ENCODE measurements at places on chromosomes 1 and 21. TPM values are rescaled to one million over a fixed set of nuclear protein-coding genes. Genes with fewer than 3 reads are reported as not detected.
A peak's percentile ranks its signal among the peaks of the same experiment; 100 is the strongest.

GRCh38 chr1:29237852-29238619, 1.7 kb downstream of the PTPRU start:
- no peaks in the 10 kb centered on the region for H3K27me3 ChIP-seq
- H3K4me3 ChIP-seq, result peak overlapping the region; percentile 76
- H3K4me1 ChIP-seq, result peaks cover 16% of the 10 kb centered on the region
- peak; percentile 62 for DNase-seq
- peak overlapping the region; percentile 84 for H3K27ac ChIP-seq

DNA sequence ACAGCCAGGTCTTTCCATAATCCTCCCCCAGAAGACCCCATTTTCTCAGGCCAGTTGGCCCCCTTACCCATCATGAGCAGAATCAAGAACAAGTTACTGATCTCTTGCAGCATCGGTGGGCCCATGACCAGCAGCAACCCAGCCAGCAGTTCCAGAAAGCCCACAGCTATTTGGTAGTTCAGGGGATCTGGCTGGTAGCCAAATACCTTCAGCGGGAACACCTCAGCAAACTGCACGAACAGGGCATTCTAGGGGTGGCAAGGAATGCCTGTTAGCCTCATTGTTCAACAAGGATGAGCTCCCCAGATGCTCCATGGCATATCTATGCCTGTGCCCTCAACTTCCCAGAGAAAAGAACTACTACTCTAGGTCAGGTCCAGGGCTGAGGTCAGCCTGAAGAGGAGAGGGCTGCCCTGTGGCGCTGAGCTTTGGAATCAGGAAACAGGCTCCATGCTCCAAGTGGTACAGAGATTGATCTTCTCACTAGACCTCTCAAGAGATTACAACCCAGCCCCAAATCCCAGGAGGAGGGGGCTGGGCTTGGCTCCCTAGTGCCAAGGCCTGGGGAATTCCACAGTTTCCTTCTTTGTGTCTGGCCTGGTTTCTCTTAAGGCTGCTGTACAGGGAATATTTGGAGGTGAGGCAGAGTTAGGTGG, 1.3 kb downstream of the TMEM35B start:
- peak overlapping the region; percentile 95 for H3K4me3 ChIP-seq
- peak overlapping the region; percentile 86 for H3K27ac ChIP-seq
- no peaks in the 10 kb centered on the region for H3K4me1 ChIP-seq
- DNase-seq, result no peak
- no peaks in the 10 kb centered on the region for H3K27me3 ChIP-seq

- no peak overlapping the region for H3K27ac ChIP-seq
- H3K36me3 ChIP-seq, result no peaks in the 10 kb centered on the region
- no peak for DNase-seq
- H3K27me3 ChIP-seq, result no peaks in the 10 kb centered on the region
- no peak overlapping the region for H3K4me3 ChIP-seq
Measured at GRCh38 chr1:182484531-182485257, 34.7 kb downstream of the RGSL1 start.

GRCh38 chr1:115432061-115432460, 94.0 kb upstream of the NGF start:
- H3K4me3 ChIP-seq, result no peak overlapping the region
- H3K27ac ChIP-seq, result no peak overlapping the region
- H3K36me3 ChIP-seq, result no peaks in the 10 kb centered on the region
- H3K4me1 ChIP-seq, result no peaks in the 10 kb centered on the region
- no peaks in the 10 kb centered on the region for H3K27me3 ChIP-seq
- no peak for DNase-seq

GRCh38 chr1:25796811-25797458, 3.1 kb upstream of the SELENON start:
- no peaks in the 10 kb centered on the region for H3K27me3 ChIP-seq
- H3K4me3 ChIP-seq, result no peak overlapping the region
- H3K4me1 ChIP-seq, result peaks cover 13% of the 10 kb centered on the region
- peak; percentile 88 for DNase-seq
- peak overlapping the region; percentile 65 for H3K27ac ChIP-seq

- no peak for DNase-seq
- H3K4me3 ChIP-seq, result no peak overlapping the region
- H3K36me3 ChIP-seq, result no peaks in the 10 kb centered on the region
Measured at GRCh38 chr1:50454911-50455310, 31.7 kb upstream of the DMRTA2 start.

DNA sequence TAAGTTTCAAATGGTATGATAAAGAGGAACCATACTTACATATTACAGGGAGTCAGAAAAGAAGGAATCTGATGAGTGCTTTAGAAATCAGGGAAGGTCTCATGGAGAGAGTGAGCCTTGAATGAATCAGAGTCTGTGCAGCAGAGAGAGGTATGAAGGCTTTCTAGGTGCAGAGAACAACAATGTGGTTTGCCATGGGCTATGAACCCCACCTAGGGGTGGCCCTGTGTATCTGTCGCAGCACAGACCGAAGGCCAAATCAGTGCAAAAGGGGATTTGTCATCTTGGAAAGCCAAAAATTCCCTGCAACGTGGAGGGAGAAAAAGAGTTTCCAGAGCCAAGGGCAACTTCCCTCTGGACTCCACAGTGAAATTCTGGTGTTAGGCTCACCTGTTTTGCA, 3.5 kb downstream of the PAPPA2 start:
- no peak overlapping the region for H3K4me3 ChIP-seq
- no peak for DNase-seq
- no peaks in the 10 kb centered on the region for H3K36me3 ChIP-seq
- H3K27me3 ChIP-seq, result no peaks in the 10 kb centered on the region

SNIP1 gene
- 14.7 TPM for total RNA-seq

CFAP107 gene
- total RNA-seq, result not detected

- no peaks in the 10 kb centered on the region for H3K27me3 ChIP-seq
- DNase-seq, result no peak
- H3K4me1 ChIP-seq, result peaks cover 20% of the 10 kb centered on the region
- no peak overlapping the region for H3K4me3 ChIP-seq
- H3K27ac ChIP-seq, result peak overlapping the region; percentile 83
Measured at GRCh38 chr1:16246961-16247360, 10.0 kb upstream of the CPLANE2 start.
